ENCODE measurements at places on chromosomes 2 and 18. TPM values are rescaled to one million over a fixed set of nuclear protein-coding genes. Genes with fewer than 3 reads are reported as not detected.

Gene ZBTB7C
- total RNA-seq, result 0.37 TPM

Gene PSMA8
- not detected for total RNA-seq

- no peak for DNase-seq
These were observed 9.4 kb downstream of the SCYGR4 start for GRCh38 chr2:227626580-227627151.

DNA sequence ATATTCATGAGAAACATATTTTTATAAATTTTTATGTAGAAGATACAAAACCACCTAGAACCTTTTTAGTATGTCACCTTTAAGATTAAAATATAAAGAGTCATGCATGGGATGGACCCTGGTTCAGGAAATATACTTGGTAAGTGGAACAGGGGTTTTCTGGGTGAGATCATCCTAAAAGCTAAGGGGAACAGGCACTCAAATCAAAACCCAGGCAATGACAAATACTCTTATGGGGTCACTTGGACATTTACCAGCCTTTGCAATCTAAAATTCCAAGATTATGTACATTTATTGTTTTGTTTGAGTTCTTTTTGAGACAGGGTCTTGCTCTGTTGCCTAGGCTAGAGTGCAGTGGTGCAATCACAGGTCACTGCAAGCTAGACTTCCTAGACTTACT is 65.8 kb downstream of the SGPP2 start:
- no peak for DNase-seq

DNA sequence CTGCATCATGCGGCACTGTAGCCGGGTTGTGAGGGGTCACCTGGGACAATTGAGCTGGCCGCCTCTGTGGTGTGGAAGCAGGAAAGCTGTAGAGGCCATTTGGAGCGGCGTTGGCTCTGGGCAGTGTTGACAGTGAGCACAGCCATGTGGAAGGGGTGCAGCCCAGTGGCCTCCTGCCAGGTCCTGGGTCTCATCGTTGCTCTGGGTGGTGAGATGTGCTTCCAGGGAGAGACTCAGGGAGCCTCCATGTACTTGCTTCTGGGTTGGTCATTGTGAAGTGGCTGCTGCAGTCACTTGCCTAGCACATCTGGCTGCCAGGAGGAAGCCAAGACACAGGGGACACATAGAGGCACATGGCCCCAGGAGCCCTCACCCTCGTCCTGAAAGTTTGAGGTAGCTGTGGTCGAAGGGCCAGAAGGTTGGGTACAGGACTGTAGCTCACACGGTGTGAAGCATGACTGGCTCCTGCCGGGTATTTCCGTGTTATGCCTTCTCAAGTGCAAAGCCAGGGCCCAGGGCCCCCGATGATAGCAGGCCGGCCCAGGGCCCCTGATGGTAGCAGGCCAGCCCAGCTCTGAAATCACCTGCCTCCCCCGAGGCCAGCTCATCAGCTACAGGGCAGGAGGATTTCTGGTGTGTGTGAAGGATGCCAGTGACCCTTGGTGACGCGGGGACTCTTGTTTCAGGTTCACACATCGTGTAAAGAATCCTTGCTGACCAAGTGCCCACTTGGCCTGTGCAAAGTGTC is 82.6 kb downstream of the DGKD start:
- DNase-seq, result no peak

DNA sequence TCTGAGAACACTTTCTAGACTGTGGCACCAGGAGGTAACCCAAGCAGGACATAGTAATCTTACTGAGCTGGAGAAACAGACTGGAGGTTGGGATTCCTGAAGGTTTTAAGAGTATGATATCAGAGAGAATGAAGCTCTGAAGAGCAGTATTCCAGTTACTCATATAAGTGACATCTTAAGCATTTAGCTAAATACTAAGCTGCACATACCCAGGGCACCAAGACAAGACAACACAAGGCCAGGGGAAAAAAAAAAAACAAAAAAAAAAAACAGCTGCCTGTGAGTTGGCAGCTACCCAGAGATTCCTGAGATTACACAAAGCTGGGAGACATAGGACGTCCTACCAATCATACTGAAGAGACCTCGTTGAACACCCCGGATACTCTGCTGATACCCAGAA is 175.8 kb downstream of the SRBD1 start:
- no peak for DNase-seq

- no peak for DNase-seq
These were observed 6.1 kb downstream of the STK11IP start for GRCh38 chr2:219603771-219604170.

DNA sequence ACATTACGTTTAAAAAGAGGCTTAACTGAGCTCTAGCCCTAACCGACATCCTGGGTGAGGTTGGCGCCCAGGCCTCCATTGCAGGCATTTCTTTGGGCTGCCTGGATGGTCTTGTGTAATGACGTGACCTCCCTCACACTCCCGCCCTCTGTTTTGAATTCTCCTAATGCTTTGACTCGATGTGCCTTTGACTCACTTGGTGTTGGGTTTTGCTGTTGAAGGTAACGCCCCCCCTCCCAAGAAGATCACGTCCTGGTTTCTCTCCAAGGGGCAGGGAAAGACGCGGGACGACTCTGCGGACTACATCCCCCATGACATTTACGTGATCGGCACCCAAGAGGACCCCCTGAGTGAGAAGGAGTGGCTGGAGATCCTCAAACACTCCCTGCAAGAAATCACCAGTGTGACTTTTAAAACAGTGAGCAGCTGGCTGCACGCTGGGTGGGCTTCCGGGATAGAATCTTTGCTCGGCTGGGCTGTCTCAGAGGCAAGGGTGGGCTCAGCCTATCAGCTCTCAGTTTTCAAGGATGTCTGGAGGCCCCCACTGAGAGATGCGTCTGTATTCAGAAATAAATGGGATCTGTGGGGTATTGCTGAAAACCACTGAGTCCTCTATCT is 87.9 kb upstream of the ATG16L1 start:
- no peak for DNase-seq

- DNase-seq, result no peak
These were observed 636 bp upstream of the UBXN4 start for GRCh38 chr2:135741043-135741394.

Gene IDH1
- total RNA-seq, result 91.2 TPM

DNA sequence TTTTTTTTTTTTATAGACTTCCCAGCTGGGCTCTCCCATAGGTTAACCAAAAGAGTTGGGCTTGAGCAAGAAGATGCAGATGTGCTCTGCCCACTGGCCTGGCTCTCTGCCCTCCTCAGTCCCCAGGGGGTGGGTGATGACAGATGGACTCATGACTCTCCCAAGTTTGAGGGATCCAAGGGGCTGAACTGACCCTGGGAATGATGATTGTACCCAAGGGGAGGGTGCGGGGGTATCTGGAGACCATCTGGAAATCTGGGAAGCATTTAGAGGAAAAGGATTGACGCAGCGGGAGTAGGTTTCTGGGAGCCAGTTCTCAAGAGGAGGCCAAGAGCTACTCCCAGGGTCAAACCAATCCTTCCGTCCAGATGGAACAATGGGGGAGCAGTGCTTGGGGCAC is 330.8 kb downstream of the CYP26B1 start:
- DNase-seq, result no peak

GRCh38 chr2:44881856-44882255 is 59.6 kb upstream of the SIX3 start:
- no peak for DNase-seq

Gene NOSTRIN
- 3.1 TPM for total RNA-seq

Gene GALNT13
- total RNA-seq, result 0.44 TPM

GRCh38 chr2:10591207-10591606 is 98.6 kb downstream of the NOL10 start:
- no peak for DNase-seq

DNA sequence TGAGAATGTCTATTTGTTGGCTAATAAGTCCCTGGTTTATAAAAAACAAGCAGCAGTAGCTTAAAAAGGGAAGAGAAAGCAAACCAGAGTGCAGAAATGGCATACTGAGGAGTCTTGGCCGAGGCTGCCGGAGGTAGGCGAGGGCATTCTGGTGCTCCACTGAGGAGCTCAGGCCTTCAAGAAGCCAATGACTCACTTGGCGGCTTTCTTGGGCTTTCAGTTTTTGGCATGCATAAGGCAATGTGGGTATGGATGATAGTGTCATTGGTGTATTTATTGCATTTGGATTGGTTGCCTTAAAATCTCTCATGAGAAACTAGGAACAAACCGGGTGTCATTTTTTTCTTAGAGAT is 119.6 kb upstream of the ARL5A start:
- DNase-seq, result no peak

Gene PRKAG3
- not detected for total RNA-seq

DNA sequence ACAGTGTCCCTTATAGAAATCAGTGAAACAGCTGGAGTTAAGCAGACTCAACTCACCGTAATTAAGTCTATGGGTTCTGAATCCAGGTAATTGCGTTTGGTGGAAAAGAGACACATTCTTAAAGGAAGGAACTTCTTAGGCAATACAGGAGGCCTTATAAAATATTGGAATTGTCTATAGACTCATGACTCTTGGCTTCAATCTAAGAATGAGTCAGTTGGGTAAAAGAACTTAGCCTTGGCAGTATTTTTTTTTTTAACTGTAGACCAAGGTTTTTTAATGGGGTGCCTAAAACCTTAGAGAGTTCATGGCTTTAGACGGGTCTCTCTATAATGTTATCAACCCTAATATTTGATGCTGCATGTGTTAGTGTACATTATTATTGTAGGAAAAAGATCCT is 47.6 kb downstream of the CCDC85A start:
- no peak for DNase-seq

- no peak for DNase-seq
These were observed 118.7 kb upstream of the ZNF516 start for GRCh38 chr18:76613755-76614120.

DNA sequence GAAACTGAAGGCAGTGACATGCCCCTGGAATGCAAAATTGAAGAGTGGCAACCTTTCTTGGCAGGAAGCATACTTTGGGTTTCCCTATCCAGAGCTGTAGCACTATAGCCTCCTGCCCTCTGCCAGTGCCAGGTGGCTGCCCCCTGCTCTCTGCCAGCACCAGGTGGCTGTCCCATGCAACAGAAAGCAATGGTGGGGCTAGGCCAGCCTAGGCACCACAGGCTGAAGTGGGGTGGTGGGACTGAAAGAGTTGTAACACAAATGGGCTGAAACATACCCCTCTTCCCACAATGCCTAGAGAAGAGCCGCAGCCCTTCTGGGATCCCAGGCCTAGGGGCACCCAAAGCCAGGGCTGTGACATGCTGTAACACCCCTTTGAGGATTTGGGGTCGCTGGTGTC is 1739.3 kb upstream of the LRRTM1 start:
- no peak for DNase-seq

GRCh38 chr18:12748671-12749070 is 45.8 kb downstream of the PSMG2 start:
- DNase-seq, result no peak

- no peak for DNase-seq
These were observed 251.5 kb downstream of the TXNL1 start for GRCh38 chr18:56386856-56387255.

GRCh38 chr2:39734445-39734844 is 44.6 kb downstream of the THUMPD2 start:
- no peak for DNase-seq

GRCh38 chr18:79896738-79897137 is 54.7 kb downstream of the SLC66A2 start:
- no peak for DNase-seq

- no peak for DNase-seq
These were observed 51.4 kb downstream of the GNAL start for GRCh38 chr18:11740461-11740860.

DNA sequence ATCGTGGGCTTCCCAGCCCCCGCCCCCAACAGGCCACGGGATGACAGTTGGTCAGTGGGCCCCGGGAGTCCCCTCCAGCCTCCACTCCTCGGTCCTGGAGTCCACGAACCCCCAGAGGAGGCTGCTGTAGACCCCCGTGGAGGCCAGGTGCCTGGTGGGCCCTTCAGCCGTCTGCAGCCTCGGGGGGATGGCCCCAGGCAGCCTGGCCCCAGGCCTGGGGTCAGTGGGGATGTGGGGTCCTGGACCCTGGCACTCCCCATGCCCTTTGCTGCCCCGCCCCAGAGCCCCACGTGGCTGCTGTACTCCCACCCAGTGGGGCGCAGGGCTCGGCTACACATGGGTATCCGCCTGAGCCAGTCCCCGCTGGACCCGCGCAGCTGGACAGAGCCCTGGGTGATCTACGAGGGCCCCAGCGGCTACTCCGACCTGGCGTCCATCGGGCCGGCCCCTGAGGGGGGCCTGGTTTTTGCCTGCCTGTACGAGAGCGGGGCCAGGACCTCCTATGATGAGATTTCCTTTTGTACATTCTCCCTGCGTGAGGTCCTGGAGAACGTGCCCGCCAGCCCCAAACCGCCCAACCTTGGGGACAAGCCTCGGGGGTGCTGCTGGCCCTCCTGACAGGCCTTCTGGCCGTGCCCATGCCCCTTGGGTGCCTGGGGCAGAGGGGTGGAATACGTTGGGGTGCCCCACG is 7.6 kb downstream of the NEU4 start:
- DNase-seq, result no peak

Gene MCFD2
- total RNA-seq, result 73.9 TPM

DNA sequence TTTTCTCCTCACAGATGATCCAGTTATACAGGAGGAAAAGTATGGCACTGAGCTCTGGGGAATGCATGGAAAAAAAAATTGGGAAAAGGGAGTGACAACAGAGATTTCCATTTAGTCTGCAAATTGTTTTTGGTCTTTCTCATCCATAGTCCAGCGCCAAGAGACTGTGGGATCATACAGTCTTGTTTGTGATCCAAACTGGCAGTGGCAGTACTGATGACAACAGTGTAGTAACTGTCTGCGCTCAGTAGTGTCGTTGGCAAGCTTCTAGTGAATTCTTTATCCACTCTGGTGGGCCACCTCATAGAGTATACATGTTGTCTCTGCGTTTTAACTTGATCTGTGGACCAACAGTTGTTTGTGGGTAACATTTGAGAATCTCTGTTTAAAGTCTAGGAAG is 37.9 kb downstream of the GALNT1 start:
- no peak for DNase-seq

DNA sequence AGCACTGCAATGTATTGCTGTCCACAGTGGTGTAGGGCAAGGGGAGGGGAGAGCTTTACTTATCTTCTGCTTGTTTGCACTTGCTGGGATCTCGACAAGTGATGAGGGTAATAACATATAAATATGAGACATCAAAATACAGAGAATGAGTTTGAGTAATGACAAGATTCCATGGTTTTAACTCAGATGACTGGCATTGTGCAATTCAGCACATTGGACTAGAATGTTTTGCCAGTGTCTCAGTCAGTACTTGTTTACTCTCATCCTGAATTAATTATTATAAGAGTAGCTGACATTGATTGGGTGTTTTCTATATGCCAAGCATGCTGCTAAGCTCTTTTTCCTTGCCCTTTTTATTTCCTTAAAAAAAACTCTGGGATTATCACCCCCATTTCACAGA is 306.7 kb upstream of the MMADHC start:
- no peak for DNase-seq

GRCh38 chr2:15415748-15416147 is 145.4 kb downstream of the NBAS start:
- DNase-seq, result no peak
